ENCODE measurements at places on chromosomes 16 and 17.

GRCh38 chr17:40471846-40472732, 28.8 kb downstream of the IGFBP4 start:
- DNase-seq: no peak

DNA sequence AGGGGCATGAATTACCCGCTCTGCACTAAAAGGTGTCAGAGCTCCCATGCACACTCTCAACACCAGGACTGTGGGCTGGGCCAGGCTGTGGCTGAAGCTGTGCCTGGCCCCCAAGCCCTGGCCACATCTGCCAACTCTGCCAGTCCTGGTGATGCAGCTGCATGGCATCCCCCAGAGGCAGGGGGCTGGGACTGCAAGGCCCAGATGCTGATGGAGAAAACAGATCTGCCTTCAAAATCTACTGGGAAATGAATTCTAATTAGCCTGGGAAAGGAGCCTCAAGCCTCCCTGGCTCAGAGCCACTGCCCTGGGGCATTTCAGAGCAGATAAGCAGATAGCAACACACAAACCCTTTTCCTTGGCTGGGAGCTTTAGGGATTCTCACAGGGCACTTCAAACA, 3.4 kb downstream of the CHST6 start:
- DNase-seq: no peak

- DNase-seq: no peak
Measured at GRCh38 chr17:30790279-30790678, 34.2 kb downstream of the CRLF3 start.

GRCh38 chr16:77271532-77272426, 72.6 kb downstream of the SYCE1L start:
- no peak for DNase-seq

- DNase-seq: no peak
Measured at GRCh38 chr16:86002178-86002900, 103.4 kb downstream of the IRF8 start.

DNA sequence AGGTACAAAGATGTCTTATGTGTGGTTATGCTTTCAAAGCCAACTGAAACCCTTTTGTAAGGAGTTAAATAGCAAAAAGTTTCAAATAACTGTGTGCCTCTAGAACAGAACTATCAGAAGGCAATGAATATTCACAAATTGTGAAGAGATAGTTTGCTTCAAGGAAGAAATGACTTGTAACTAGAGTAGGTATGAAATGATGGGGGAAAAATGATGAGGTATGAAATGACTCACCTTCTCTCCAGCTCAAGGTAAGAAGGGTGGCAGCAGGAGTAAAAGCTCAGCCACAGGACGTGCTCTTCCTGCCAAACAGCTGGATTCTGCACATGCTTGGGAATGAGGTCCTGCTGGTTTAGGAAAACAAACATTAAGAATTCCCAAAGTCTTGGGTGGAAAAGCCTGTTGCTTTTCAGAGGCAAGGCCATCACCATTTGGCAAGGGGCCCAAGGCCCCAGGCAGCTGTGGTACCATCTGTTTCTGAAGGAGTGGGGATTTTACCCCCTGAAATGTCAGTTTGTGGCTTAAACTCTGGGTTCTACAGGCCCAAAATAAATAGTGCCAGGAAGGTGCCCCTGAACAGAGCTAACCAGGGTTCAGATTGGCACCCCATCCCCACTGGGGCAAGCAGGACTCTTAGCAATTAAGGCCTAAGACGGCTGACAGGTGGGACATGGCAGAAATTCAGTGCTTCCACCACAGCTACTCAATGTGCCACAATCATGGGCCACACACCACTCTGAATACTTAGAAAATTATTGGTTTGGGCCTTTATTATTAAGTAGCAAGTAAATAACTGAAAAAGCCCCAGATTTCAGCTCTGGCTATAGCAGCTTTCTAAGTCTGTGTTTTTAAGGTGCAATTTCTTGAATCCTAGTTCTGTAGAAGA, 13.3 kb downstream of the HERPUD1 start:
- DNase-seq: no peak

DNA sequence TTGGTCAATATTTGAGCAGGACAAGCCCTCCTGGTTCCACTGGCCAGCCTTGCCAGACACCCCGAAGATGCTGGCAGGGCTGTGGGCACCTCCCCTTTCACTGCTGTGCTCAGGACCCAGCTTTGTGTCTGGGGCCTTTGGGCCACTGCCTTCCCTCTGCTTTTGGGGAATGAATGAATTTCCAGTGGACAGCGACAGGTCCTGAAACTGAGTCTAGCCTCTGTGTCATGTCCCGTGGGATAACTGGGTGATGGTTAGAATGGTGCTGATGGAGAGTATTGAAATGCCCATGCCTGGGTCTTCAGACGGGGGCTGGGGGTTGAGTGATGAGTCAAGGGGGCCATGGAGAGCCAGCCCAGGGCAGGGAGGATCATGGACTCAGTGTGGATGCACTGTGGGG, 135.8 kb downstream of the FOXL1 start:
- no peak for DNase-seq

- DNase-seq: no peak
Measured at GRCh38 chr17:18318117-18318516, 3.0 kb downstream of the SMCR8 start.

DNA sequence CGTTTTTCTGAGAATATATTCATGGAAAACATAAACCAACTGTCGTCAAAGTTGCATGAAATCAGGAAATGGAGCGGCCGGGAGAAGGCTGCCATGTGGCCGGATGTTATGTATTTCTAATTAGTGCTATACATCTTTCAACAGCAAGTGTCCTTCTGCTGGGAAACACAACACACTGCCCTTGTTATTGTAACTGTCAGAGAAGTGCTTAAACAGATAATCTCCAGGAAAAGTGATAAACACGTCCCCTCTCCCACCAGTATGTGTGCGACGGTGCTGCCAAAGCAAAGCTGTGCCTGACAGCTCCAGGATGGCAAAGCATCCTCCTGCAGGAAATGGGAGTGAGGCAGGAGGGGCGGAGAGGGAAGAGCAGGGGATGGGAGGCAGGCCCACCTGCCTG, 111.8 kb downstream of the SMG6 start:
- no peak for DNase-seq

DNA sequence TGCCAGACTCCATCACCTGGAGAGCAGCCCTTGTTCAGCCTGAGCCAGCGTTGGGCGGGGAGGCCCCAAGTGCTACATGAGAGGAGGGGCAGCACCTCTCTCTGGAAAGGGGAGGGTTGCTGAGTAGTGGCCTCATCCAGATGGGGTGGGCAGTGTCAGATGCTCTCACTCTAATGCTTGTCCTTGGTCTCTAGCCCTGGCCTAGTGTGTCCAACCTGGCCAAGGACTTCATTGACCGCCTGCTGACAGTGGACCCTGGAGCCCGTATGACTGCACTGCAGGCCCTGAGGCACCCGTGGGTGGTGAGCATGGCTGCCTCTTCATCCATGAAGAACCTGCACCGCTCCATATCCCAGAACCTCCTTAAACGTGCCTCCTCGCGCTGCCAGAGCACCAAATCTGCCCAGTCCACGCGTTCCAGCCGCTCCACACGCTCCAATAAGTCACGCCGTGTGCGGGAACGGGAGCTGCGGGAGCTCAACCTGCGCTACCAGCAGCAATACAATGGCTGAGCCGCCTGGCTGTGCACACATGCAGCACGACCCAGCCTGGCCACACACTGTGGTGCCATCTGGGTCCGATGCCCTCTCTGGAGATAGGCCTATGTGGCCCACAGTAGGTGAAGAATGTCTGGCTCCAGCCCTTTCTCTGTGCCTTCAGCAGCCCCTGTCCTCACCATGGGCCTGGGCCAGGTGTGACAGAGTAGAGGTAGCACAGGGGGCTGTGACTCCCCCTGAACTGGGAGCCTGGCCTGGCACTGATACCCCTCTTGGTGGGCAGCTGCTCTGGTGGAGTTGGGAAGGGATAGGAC, 4.3 kb downstream of the CTRL start:
- no peak for DNase-seq

DNA sequence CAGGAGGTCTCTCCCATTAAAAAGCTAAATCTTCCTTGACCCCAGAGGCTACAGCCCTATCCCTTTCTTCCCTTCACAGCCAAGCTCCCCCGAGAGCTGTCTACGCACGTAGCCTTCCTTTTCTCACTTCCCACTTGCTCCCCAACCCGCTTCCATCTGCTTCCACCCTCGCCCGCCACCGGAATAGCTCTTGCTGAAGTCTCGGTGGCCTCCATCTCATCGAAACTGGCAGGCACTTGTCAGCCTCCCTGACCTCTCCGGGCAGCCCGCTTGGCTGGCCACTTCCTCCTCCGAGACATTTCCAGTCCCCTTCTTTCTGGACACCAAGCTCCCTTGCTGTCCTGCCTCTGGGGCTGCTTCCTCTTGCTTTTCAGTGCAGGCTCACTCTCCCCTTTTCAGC, 10.7 kb upstream of the EPOP start:
- DNase-seq: no peak

DNA sequence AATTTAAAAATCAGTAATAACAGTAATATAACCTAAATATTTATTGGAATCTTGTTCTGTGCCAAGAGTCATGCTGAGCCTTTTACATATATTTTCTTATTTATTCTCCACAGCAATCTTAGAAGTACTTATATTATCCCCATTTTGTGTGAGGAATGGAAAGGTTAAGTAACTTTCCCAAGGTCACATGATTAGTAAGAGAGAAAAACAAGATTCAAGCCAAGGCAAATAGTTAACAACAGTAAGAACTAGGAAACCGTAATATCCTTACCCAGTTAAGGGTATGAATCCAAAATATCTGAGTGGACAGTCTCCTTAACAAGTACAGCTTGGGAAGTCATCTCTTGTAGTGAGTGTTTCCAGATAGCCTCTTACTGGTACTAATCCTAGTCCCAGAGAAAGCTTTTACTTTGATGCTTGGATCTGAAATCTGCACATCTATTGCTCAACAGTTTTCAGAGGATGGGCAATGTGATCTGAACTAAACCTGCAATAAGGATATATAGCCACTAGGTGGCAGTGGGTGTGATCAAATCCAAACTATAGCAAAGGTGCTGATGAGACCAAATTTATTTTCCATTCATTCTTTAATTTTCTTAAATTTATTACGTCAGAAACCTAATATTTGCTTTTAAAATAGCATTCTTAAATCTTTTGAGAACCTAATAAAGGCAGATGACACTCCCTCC, 23.3 kb downstream of the SHISA6 start:
- DNase-seq: no peak

GRCh38 chr17:40290629-40291280, 3.1 kb downstream of the CDC6 start:
- DNase-seq: no peak

DNA sequence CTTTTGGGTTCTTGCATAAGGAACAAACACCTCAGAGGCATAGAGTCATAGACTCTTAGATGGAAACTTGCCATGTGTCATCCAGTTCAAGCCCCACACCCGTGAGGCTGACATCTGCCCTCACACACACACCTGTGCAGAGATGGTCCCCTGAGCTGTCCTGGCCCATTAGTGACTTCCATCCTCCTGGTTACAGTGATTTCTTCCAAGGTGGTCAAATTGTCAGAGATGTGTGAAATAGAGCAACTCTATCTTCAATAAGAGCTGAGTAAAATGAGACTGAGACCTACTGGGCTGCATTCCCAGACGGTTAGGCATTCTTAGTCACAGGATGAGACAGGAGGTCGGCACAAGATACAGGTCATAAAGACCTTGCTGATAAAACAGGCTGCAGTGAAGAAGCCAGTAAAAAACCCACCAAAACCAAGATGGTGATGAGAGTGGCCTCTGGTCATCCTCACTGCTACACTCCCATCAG, 342.2 kb upstream of the TNRC6C start:
- DNase-seq: no peak

DNA sequence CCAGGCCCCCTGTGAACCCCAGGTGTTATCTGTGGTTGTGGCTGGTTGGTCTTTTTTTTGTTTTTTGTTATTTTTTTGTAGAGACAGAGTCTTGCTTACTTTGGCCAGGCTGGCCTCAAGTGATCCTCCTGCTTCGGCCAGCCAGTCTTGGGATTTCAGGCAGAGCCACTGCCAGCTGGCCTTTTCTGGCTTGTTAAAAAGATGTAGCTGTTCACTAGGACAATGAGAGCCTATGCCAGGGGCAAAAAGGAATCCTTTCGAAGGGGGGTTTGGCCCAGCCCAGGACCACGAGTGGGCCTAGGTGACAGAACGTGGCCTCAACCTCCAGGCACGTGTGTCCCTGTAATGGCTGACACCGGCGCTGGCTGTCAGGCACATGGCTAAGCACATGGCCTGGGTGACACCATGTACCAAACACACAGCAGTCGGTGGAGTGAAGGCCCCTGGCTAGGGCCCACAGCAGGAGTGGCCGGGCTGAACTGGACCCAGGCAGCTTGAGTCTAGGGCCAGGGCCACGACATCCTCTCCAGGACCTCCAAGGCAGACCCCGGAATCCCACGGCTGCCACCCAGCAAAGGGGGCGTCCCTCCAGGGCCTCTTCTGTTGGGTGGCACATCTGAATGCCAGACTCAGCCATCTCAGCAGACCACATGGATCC, 6.9 kb upstream of the SLC38A8 start:
- no peak for DNase-seq

DNA sequence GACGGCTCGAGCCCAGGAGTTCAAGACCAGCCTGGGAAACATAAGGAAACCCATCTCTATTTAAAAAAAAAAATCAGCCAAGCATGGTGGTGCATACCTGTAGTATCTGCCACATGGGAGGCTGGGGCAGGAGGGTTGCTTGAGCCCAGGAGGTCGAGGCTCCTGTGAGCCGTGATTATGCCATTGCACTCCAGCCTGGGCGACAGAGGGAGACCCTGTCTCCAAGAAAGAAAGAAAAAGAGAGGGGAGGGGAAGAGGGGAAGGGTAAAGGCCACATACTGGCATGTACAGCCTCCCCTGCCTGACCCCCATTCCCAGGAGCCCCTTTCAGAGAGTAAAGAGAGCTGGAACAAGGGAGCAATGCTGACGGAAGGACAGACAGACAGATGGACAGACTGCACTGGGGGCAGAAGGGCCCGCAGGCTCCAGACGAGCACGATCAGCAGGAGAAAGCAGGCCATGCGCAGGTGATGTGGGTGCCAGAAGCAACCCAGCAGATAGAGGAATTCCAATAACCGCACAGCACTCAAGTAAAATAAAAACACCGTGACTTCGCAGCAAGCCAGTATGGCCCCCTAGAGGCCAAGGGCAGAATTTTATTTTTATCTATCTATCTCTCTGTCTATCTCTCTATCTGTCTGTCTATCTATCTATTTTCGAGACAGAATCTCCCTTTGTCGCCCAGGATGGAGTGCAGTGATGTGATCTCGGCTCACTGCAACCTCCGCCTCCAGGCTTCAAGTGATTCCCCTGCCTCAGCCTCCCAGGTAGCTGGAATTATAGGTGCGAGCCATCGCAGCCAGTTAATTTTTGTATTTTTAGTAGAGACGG, 27.1 kb upstream of the SNN start:
- no peak for DNase-seq

GRCh38 chr17:38453951-38454421, 25.7 kb downstream of the ARHGAP23 start:
- no peak for DNase-seq

- no peak for DNase-seq
Measured at GRCh38 chr16:85505794-85506634, 107.1 kb upstream of the GSE1 start.

Data from stimulated activated CD8-positive, alpha-beta memory T cell treated with anti-CD3 and anti-CD28 coated beads, Interleukin-4, amount 100 ng/mL, for 1 hour (primary cell).